ENCODE measurements at places on chromosomes 4 and X.

- no peak for DNase-seq
Measured at GRCh38 chr4:100289946-100290345, 99.7 kb upstream of the DDIT4L start.

DNA sequence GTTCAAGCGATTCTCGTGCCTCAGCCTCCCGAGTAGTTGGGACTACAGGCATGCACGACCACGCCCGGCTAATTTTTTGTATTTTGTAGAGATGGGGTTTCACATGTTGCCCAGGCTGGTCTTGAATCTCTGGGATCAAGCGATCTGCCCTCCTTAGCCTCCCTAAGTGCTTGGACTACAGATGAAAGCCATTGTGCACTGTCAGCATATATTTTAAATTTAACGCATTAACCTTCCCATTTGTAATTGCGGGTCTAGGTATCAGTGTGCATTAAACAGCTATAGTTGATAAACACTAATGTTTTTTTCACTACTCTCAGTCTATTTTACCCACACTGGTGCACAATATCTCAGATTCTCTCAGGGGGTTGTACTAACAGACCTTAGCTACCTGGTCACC is 1930.8 kb downstream of the C4orf33 start:
- DNase-seq, result no peak

DNA sequence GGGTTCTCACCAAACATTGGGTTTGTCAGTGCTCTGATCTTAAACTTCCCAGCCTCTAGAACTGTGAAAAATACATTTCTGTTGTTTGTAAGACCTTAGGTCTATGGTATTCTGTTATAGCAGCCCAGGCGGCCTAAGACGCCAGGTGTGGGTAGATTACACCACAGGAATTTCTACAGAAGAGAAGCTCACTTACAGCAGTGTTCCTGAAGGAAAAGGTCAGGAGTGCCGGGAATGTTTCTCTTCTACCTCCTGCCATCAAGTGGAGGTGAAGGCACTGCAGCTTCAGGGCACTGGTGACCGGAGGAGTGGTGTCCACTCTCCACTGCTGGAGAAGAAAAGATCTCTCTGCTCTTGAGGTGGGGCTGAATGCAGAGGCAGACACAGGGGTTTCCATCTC is 45.7 kb downstream of the FHDC1 start:
- DNase-seq, result no peak

DNA sequence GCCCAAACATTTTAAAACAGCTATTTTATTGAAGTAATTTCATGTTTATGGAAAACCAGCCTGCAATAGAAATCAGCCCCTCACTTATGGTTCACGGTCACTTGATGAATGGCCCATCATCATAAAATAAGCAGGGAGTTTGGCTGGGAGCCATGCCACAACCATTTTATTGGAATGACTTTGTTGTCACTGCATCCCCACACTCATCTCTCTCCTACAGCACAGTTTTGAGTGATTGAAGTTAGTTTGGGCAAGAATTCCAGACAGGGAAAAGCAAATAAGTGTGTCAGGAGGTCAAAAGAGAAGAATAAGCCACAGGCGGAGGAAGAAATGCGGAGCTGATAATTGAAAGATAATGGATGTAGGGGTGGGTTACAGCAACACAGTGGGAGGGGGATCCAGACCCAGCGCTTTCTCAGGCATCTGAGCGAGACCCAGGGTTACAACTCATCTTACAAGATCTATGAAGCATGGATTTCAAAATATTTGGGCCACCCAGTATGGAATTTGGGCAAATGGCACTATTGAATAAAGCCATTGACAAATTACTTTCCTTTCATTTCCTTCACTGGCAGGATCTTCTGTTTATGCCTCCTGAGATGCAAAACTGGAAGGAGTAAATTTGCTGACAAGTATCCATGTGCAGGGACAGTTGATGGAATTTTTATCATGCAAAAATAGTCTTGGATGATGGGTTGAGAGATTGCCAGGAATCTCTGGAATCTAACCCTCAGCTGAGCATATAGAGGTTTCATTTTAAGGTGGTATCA is 100.8 kb downstream of the SHROOM3 start:
- DNase-seq, result no peak

DNA sequence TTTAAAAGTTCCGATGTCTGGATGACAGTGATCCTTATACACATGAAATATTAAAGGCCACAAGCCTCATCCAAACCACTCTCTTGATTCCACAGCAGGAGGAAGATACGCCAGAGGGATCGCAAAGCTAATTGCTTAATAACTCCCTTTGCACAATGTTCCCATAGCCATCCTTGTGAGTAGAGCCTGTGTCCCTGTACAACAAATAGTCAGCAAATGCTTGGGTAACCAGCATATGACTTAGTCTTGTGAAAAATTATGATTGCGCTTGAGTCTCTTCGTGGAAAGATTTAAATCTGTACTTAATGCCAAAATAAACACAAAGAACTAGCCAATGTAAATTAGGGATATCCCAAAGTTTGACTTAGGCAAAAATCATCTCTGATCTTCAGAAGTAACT is 31.5 kb downstream of the SLC9A7 start:
- no peak for DNase-seq

- no peak for DNase-seq
Measured at GRCh38 chr4:184513802-184514120, 39.4 kb upstream of the IRF2 start.
